ENCODE measurements at places on chromosomes 3 and 15. TPM values are rescaled to one million over a fixed set of nuclear protein-coding genes. Genes with fewer than 3 reads are reported as not detected.

Gene KLF15
- total RNA-seq = 1.1 TPM

Gene NOX5
- total RNA-seq = 0.39 TPM

Gene PTH1R
- 0.20 TPM for total RNA-seq

Gene PLCB2
- 0.43 TPM for total RNA-seq

Gene NPRL2
- total RNA-seq = 18.4 TPM

Gene CP
- 42.1 TPM for total RNA-seq

Gene PCSK6
- total RNA-seq = 1.1 TPM

Gene ADGRG7
- not detected for total RNA-seq

Gene CLDN18
- not detected for total RNA-seq

Gene TFRC
- 297 TPM for total RNA-seq

Gene AGBL1
- not detected for total RNA-seq

Gene RAB8B
- 43.1 TPM for total RNA-seq

Gene TUSC7
- not detected for total RNA-seq
